Globus pallidus (tissue), 1 donor: ENCODE measurements at places on chromosomes 12 and 14.

- peak; percentile 16 for DNase-seq
Measured at GRCh38 chr12:64611341-64612284, 1.3 kb downstream of the RASSF3 start.

- no peak for DNase-seq
Measured at GRCh38 chr14:80152166-80152565, 59.1 kb downstream of the DIO2 start.

GRCh38 chr12:125633686-125634085 is 568.5 kb downstream of the AACS start:
- DNase-seq: no peak

DNA sequence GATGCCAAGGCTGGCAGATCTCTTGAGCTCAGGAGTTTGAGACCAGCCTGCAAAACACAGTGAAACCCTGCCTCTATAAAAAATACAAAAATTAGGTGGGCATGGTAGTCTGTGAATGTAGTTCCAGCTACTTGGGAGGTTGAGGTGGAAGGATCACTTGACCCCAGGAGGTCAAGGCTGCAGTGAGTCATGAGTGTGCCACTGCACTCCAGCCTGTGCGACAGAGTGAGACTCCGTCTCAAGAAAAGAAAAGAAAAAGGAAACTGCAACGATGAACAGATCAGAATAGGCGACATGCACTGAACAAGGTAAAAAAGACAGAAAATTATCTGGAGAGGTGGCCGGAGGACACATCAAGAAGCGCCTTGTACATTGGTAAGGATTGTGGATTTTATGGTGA is 273.7 kb upstream of the AMIGO2 start:
- no peak for DNase-seq

- no peak for DNase-seq
Measured at GRCh38 chr14:76484355-76484754, 108.4 kb downstream of the ESRRB start.

- peak; percentile 16 for DNase-seq
Measured at GRCh38 chr14:70955543-70956480, 48.6 kb downstream of the PCNX1 start.

DNA sequence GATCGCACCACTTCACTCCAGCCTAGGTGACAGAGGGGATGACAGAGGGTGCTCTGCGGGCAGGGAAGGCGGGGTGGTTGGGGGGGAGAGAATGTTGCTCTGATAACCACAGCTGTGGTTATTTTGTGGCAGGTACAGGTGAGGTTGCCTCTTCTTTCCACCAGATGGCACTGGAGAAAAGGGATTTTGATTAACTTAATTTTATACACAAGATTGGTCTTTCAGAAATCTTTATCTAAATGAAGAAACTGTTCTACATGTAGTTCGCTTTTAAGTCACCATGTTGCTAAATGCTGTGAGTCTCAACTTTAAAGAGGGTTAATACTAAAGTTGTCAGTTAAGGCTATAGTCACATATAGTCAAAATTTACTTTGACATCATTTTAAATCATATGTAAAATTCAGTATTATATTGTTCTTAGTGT is 25.7 kb downstream of the FGF23 start:
- no peak for DNase-seq

DNA sequence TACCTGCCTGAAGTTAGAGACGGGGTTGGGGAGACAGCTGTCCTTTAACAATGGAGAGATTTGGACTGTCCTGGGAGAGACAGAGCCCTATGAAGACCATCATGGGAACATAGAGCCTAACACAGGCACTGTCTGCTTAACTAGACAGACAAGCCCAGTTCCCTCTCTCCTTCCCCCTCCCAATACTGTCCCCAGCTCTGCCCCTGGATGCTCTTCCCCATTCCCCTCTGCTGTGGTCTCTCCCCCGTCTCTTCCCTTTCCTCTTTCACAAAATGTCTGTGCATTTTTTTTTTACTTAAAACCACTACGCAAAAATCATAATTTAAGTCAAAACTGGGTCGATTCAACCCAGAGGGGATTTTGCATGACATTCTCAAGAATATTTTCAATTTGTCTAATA is 232.9 kb downstream of the CHST11 start:
- DNase-seq: no peak

DNA sequence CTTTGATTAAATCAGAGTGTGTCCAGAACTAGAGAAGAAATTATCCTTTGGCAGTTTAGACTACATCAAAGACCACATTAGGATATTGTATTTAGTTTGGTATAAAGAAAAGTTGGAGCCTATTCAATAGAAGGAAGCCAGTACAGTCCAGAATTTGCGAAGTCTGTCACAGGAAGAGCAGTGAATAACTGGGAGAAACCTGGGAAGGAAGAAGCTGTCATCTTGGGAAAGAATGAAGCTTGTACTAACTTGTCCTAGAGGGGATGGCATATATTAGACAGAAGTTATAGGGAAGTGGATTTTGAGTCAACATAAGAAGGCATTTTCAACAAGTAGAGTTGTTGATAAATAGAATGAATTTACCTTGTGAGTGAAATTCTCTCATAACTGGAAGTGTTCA is 386.7 kb downstream of the LRIG3 start:
- DNase-seq: no peak

GRCh38 chr12:22083167-22083566 is 37.1 kb downstream of the CMAS start:
- peak; percentile 58 for DNase-seq

- no peak for DNase-seq
Measured at GRCh38 chr14:100416081-100416680, 93.0 kb downstream of the SLC25A47 start.

GRCh38 chr14:37090026-37090425 is 82.4 kb downstream of the SLC25A21 start:
- DNase-seq: no peak

DNA sequence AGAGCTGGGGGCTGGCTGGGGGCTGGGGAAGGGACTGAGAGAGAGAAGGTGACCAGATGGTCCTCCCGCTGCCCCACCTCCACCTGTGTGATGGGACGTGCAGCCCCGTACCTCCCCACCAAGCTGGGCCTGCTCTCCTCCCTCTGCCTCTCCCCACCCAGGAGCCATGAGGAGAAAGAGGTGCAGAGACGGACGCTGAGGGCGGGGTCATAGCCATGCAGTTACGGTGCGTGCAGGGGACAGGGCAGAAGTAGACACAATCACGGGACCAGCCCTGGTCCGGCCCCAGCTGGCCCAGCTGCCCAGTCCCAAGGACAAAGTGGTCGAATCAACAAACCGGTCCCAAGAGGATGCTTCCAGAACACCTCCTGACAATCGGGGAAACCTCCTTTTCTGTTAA is 33.2 kb downstream of the RFLNA start:
- no peak for DNase-seq

DNA sequence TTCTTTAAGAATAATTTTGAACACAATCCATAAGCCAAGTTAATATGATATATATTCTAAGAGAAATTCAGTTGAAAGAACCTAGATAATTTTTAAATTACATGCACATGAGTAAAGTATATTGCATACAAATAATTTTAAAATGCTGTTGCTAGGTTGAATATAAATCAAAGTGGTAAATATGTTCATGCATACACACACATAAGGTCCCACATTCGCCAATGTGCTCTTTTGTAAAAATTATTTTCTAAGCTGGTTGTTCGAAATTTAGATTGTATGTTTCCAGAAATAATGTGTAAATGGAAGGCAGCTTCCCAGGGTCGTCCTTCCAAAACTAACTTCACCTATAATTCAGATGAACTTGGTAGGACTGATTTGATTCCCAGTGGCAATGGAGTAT is 173.7 kb upstream of the CCDC196 start:
- no peak for DNase-seq

DNA sequence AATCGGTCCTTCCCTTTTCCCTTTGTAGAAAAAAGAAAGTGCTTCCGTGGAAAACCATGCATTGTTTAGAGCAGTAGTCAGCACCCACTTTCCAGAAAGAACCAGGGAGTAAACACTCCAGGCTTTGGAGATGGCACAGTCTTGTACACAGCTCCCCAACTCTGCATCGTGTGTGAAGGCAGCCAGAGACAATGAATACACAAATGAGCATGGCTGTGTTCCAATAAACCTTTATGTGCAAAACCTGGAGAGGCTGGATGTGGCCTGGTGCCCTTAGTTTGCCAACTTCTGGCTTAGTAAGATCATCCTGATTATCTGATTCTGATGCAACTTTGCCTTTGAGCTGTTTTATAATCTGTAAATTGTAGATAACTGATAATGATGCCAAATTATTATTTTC is 463.4 kb upstream of the TMEM132C start:
- DNase-seq: peak; percentile 27

GRCh38 chr14:95577067-95577800 is 42.4 kb downstream of the GLRX5 start:
- no peak for DNase-seq

DNA sequence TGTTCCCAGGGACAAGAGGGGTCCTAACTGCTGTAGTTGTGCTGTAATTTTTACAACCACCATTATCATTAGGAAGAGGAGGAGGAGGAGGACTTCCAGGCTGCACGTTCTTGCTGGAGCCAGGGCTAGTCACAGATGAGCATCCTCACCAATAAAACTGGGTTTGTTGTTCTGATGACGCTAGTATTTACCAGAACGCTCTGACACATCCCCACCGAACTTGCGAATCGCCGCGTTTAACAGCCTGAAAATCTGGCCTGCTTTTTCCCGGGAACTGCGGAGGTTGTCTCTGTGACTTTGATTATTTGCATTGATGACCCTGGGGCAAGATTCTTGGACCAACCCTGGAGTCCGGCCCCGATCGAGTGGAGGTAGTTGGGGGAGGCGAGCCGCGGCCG is 10.2 kb downstream of the TBX5 start:
- DNase-seq: no peak

- no peak for DNase-seq
Measured at GRCh38 chr12:77002382-77002781, 63.0 kb downstream of the E2F7 start.

DNA sequence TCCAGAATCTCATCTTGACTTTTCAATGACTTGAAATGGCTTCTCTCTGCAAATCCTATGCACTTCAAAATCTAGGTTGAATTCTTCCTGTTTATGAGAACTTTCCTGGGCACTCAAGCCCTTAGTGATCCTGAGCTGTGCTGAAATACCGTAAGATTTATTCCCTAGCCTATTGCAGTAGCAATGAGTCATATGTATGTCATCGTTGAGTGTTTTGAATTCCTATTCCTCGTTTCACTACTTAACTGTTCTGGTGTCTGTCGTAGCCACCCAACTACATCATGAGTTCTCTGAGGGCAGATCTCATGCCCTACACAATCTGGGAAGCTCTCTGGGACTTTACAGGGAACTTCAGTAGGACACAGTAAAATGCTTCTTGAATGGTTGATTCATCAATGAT is 190.8 kb upstream of the TMEM132C start:
- DNase-seq: no peak

DNA sequence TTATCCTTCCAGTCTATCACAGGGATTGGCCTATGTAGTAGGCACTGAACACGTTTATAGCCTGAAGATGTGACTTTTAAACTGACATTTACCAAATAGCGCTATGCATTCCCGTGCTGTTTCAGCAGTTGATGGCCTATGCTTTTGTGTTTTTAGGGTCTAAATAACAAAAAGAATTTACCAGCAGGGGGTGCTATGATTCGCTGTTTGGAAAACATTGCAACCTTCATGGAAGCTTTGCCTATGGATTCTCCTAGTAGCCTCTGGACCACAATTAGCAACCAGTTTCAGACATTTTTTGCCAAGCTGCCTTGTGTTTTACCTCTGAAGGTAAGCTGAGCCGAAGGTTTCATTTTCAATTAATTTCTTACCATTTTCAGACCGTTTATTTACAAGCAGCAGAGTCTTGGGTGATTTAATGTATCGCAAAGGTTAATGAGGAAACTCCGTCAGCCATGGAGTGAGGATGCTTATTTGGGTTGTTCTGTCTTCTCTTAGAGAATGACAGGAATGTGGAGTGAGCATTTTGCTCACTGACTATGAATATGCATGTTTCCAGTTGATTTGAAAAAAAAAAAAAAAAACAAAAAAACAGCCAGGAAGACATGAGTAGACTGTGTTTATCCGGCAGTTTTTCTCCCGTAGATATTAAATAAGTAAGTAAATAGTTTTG is 133.1 kb downstream of the PRIMA1 start:
- peak; percentile 87 for DNase-seq

DNA sequence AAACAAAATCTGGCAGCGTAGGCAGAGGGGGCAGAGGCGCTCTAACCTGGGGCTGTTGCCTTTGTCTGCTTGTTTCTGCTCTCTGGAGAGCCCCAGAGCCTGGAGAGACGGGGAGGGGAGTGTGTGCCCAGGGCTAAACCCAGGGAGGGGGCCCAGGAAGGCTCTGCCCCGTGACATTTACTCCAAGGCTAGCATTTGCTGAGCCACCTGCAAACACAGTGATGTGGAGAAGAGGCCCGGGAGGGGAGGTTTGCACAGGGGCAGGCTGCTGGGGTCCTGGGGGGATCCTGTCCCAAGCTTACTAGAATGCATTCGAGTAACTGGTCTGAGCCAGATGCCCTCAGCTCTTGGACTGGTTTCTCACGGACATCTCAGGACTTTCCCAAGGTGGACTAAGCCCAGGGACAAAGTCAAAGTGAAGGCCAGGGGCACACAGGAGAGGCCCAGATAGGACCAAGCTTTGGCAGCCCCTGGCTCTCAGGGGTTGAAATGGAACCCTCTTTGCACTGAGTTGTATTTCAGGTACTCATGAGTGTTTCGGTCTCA is 12.0 kb downstream of the MEG3 start:
- no peak for DNase-seq

DNA sequence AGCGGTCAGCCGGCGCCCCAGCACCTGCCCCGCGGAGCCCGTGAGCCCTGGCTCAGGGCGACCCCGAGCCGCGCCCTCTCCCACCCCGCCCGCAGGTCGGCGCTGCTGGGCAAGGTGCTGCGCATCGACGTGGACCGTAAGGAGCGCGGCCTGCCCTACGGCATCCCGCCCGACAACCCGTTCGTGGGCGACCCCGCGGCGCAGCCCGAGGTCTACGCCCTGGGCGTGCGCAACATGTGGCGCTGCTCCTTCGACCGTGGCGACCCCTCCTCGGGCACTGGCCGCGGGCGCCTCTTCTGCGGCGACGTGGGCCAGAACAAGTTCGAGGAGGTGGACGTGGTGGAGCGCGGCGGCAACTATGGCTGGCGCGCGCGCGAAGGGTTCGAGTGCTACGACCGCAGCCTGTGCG is 14.4 kb downstream of the HHIPL1 start:
- DNase-seq: no peak

GRCh38 chr14:93510056-93510455 is 79.3 kb downstream of the UNC79 start:
- DNase-seq: no peak

DNA sequence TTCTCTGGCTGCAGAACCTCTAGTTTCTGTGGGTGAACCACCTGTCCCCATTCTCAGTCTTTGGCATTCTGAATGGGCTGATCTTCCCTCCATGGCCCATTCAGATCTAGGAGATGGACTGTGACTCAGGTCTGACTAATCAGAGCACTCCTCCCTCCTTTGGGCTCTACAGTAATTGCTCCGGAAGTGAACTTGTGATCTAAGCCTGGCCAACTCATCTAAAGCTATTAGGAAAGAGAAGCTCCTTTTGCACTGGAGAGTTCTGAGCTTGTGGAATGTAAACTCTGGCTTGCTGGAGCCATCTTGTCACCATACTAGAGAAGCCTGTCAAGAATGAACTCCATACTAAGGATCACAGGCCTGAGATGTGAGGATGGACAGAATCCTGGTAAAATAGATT is 168.2 kb downstream of the SUDS3 start:
- no peak for DNase-seq

GRCh38 chr12:93181409-93181965 is 196.2 kb upstream of the NUDT4 start:
- no peak for DNase-seq
